ENCODE measurements at places on chromosomes 12 and 14. TPM values are rescaled to one million over a fixed set of nuclear protein-coding genes. Genes with fewer than 3 reads are reported as not detected.

DNA sequence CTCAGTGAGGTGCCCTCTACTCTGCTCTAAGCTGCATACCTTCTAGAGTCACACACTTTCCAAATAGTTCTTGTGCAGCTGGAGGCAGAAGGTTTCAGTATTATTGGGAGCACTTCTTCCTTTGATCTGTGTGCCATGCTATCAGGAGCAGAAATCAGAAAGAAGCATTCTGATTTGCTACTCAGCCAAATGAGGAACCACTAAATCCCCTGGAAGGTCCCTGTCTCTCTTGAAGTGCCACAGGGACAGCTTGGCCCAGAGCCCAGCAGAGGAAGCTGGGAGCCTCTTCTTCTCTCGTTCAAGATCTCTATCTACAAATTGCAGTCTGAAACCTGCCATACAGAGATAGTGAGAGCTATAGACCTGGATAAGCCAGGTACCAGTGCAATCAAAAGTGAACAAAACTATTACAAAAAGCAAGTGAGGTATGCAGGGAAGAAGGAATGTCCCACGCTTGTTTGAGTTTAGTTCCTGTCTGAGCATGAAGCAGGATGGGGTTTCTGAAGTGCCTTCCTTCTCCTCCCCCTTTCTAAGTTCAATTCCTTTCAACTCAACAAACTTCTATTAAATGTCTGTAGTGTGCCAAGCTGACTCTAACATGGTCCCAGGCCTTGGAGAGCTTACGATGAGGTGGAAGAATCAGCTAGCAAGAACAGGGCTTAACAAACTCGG lies 100.9 kb upstream of the PARP11 start:
- DNase-seq: no peak

GRCh38 chr12:52836491-52837412 lies 2.6 kb upstream of the KRT79 start:
- DNase-seq: no peak

DNA sequence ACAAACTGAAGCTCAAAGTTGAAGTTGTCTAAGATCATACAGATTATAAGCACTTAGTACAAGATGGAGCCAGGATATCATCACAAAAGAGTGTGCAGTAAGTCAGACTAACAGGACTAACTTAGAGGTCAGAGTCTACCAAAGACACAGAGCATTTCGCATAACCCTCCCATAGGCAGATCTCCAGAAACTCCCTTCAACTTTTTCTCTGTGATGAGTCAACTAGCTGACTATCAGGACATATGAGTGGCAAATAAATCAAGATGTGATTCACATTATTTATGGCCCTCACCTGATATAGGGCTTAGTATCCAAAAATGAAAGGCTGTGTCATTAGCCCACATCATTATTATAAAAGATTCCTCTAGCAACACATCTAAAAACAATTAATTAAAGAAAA lies 484.6 kb downstream of the GALC start:
- DNase-seq: no peak

DNA sequence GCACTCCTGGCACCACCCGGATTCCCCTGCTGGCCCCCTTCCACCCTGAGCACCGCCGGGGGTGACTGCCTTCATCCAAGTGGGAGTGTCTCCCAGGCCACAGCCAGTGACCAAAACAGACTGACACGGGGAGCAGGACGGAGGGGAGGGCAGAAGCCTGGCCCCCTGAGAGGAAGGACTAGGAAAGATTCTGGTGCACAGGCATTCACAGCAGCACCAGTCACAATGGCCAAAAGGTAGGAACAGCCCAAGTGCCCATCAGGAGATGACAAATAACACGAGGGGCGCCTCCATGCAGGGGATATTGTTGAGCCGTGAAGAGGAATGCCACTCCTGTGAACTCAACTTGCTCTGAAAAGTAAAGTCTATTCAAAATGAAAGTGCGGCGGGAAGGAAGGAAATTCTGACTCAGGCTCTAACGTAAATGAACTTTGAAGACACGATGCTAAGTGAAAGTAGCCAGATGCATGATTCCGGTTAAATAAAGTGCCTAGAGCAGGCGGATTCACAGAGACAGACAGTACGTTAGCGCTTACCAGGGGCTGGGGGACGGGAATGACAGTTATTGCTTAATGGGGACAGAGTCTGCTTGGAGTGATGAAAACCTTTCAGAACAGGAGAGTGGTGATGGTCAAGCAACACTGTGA lies 146.1 kb upstream of the NCOR2 start:
- DNase-seq: no peak

GRCh38 chr14:46300765-46301164 lies 350.8 kb downstream of the RPL10L start:
- DNase-seq: no peak

DNA sequence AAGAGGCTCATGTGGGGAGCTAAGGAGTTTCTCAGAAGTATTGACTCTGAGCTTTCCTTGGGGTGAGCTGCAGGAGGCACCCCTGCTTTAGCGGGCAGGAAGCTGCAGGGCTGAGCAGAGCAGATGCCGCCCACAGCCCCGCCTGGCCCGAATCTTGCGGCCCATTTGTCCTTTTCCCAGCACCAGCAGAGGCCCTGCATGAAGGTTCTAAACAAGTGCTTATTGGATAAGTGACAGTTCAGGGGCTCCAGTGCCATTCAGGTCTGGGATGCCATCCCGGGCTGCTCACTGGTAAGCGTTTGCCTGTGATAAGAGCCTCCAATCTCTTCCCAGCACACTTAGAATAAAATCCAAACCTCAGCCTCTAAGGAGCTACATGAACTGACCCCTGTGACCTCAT lies 11.4 kb downstream of the RILPL1 start:
- no peak for DNase-seq

- DNase-seq: no peak
These were observed 20.0 kb downstream of the ZCCHC8 start for GRCh38 chr12:122480753-122481152.

DNA sequence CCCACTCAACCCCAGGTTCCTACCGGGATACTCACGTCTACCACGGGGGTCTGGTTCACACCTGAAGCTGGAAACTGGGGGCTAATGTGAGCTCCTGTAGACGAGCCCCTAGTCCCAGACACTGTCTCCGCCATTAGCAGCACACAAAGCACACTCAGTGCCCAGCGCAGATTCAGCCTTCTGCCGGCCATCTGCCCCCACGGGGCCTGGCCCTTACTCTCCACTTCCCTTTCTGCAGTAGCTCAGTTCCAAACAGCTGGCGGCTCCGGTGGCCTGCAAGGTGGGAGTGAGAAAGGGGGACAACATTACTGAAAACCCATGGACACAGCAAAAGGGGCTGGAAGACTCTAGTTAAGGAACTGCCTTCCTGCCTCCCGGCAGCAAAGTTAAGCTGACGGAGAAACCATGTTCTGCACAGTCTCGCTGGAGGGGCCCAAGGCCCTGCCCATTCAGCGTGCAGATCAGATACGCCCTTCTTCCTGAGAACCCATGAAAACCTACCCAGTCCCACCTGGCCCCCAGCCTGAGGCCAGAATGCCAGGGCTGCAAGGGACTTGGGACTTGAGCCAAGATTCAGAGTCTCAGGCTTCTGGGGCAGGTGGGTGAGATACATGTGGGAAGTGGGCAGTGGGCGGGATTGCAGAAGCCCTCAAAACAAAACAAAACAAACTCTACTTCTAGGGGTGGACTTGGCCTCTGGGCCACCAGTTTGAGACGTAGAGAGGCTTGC lies 2.1 kb downstream of the SLC8B1 start:
- no peak for DNase-seq

GRCh38 chr12:5720381-5721005 lies 224.6 kb downstream of the ANO2 start:
- no peak for DNase-seq

- DNase-seq: no peak
These were observed 65.3 kb downstream of the IQSEC3 start for GRCh38 chr12:131732-132495.

- DNase-seq: no peak
These were observed 4.1 kb upstream of the IGF1 start for GRCh38 chr12:102484428-102484958.

DNA sequence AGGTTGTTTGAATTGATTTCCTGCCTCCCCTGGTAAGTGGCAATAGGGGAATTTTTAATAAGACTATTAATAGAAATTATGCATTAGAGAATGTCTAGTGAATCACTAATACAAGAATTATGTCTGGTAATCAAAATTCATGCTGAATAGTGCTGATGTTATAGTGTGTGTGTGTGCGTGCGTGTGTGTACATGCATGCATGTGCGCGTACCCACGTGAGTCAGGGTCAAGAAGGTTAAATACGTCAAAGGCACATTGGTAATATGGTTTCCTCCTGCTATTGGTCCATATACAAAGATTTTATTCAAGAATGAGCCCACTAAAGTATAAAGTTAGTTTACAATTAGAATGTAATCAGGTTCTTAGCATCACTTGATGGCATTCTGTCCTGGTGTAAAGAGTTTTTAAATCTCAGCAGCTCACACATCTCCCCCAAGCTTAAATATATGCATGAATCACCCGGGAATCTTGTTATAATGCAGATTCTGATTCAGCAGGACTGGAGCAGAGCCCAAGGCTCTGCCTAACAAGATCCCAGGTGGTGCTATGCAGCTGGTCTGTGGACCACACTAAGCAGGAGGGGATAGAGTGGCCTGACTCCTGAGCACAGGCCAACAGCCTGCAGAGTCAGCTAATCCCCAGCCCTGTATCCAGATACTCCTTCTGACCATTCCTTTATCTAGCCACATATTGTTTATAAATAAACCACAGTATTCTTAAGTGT lies 43.9 kb downstream of the TTC9 start:
- DNase-seq: no peak

GRCh38 chr12:50059440-50060119 lies 2.2 kb downstream of the ASIC1 start:
- no peak for DNase-seq

- no peak for DNase-seq
These were observed 16.5 kb upstream of the KRT78 start for GRCh38 chr12:52865090-52865944.

- DNase-seq: no peak
These were observed 102.4 kb downstream of the ESR2 start for GRCh38 chr14:64191756-64192155.

DNA sequence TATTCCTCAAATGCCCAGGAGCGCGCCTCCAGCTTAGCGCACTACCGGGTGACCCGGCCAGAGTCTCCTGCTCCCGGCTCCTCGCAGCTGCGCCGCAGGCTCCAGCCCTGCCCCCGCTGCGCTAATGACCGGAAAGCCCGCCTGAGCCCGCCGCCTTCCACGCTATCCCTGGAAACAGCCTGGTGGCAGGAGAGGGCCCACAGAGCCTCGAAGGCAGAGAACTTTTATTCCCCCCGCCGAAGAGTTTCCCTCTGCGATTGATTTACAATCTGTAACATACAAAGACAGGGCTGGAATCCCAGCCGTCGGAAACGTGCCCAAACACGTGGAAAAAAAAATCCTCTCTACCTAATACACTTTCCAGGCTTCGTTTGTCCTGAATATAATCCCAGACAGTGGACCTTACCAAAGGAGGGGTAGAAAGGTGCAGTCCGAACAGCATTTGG lies 1.5 kb downstream of the COL2A1 start:
- no peak for DNase-seq

GRCh38 chr12:102957339-102958050 lies at the start of gene ASCL1:
ASCL1 (plus strand) TSS chr12:102957674; CDS start chr12:102958245, 571 bp downstream.
- DNase-seq: no peak

DNA sequence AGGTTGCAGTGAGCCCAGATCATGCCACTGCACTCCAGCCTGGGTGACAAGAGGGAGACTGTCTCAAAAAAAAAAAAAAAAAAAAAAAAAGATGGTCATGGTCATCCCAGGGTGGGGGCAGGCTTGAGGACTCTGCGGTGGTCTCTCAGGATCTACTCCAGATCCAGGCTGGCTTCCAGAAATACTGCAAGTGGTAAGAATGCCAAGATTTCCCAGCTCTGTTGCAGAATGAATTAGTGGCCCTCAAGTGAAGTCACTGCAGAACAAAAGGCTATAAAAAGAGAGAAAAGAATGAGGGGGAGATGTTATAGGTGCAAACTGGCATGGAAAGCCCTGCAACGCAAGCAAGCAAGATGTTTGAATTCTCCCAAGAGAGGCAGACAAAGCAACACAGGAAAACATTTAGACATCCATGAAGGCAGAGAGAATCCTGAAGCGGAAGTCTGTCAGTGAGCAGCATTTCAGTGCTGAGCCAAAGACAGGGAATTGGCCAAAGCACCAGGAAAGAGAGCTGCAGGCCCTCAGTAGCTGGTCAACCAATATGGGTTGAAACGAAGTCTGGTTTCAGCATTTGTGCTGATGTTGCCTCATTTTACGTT lies 31.9 kb upstream of the ETFBKMT start:
- no peak for DNase-seq

YBX3 gene
- polyA plus RNA-seq: 192 TPM

MDM2 gene
- 54.9 TPM for polyA plus RNA-seq

GALNT9 gene
- polyA plus RNA-seq: 8.0 TPM

KLHL33 gene
- 0.35 TPM for polyA plus RNA-seq

PPFIA2 gene
- 6.1 TPM for polyA plus RNA-seq

USP44 gene
- 2.5 TPM for polyA plus RNA-seq
